DMS153 (cell line): ENCODE measurements at places on chromosomes 5 and 9.

GRCh38 chr9:126366366-126367011, 39.9 kb downstream of the MVB12B start:
- DNase-seq: no peak

DNA sequence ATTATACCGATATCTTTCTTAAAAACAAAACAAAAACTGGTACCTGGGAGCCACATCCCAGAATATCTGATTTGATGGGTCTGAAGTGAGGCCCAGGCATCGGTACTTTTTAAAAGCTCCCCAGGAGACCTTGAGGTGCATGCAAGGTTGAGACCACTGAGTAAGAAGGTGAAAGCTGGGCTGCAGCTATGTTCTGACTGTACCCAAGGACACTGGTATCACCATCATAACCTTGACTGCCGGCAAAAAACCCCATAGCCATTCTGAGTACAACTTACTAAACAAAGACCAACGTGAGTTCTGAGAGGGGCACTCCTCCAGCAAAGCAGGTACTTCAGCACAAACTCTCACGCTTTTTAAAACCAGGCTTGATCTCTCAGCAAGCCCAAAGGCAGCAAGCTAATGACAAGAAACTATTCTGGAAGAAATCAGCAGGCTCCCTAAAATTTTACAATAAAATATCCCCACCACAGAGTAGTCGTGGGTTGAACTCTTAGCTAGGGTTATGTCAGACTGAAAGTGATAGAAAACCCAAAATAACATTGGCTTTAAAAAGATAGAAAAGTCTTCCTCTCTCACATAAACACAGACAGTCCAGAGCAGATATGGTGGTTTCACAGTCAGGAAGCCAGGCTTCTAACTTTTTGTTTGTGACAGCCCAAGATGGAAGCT, 263.9 kb downstream of the SAXO1 start:
- no peak for DNase-seq

DNA sequence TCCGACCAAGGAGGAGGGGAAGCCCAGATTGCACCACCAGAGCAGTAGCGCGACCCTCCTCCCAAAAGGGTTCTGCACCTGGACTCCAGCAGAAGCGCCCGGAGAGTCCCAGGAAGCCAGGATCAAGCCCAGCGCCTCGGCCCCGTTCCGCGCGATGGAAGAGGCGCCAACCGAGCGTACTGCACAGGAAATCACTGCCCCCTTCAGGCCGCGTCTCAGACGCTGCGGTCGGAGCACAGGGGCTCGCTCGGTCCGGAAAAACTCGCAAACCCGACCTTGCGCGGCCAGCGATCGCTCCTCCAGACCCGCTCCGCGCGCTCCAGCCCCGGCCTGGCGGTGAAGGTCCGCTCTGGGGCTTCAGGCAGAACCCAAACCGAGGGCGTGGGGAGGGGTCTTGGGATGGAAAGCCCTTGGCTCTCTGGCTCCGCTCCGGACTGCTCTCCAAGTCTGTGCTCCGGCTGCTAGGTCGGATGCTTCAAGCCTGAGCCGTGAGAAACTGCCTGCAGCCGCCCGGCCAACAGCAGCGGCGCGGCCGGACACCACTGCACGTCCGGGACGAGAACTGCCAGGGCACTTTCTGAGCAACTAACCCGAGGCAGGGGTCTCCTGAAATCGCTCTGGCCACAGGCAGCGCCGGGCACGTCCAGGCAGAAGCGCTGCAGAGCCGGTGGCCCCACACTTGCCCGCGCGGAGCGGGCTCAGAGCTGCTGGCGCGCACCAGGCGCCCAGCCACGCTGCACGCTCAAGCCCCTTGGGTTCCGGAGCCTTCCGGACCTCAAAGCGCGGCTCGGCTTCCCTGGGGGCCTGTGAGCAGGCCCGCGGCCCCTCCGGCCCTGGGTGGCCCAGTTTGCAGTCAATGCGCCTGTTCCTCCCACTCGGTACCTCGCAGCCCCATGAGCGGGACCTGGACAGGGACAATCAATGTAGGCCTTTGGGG, 1.3 kb downstream of the GABBR2 start:
- DNase-seq: peak; percentile 21

- no peak for DNase-seq
These were observed 2.0 kb downstream of the RNF44 start for GRCh38 chr5:176535101-176535663.

- no peak for DNase-seq
These were observed 94.1 kb upstream of the ITGA2 start for GRCh38 chr5:52895075-52895474.

DNA sequence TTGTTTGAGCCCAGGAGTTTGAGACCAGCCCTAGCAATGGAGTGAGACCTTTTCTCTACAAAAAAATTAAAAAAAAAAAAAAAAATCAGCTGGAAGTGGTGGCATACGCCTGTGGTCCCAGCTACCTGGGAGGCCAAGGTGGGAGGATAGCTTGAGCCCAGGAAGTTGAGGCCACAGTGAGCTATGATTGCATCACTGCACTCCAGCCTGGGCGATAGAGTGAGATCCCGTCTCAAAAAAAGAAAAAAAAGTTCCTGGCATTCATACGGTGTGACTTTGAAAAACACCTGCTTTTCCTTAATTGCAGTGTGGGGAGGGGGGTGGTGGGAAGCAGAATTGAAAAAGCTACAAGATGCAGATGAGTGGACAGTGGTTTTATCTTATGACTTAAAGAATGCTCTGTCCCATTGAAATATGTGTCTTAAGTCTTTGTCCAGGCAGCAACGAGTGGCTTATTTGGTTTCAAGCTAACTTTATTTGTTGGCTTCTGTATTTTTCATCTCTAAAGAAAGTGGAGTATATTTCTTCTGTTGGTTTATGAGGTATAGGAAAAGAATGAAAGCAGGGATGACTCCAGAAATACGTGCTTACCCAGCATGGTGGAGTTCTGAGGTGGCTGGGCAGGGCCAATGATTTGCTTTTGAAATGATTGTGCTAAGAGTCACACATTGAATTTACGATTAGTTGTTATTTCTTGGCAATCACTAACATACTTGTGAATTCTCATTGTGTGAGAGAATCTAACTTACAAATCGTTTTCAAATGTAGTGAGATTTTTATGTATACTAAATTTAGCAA, 27.8 kb downstream of the ROPN1L start:
- DNase-seq: no peak
